ENCODE measurements at places on chromosomes 16 and 17.

GRCh38 chr17:81367171-81367570 is 28.1 kb upstream of the BAHCC1 start:
- no peak for DNase-seq

GRCh38 chr17:42122371-42123303 is at the start of gene HSPB9:
Gene HSPB9, plus strand, starts transcription at chr17:42122804. Its CDS starts 47 bp downstream, at chr17:42122851.
- DNase-seq = no peak

DNA sequence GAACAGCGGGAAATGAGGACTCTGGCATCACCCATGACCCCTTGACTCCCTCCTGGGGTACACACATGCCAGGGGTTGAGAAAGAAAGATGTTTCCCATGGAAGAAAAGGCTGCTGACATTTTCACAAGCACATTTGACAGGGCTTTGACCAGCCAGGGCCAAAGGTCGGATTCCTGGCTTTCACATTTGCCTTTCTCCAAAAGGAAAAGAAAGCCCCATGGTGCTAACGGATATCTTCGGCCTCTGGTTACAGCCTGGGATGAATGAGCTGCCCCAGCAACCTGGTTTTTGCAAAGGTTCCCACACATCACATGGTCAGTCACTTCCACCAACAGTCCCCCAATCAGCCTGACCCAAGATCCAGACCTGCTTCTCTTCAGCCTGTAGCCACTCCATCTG is 478.2 kb upstream of the CDH11 start:
- no peak for DNase-seq

DNA sequence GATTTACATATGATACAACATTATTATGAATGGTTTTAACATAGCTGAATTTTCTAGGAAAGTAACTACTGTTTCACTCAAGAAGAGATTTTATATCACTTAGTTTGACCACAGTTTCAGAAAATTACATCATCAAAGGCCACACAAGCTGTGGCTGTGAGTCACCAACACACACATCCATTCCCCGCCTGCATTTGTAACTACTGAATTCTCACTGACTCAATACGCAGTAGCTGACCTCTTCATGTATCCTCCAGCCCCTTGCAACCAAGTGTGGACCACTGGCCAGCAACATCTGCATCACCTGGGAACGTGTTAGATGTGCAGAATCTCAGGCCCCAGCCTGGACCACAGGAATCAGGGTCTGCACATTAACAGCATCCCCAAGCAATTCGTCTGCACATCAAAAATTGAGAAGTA is 197.6 kb downstream of the XYLT1 start:
- peak; percentile 52 for DNase-seq
